Upper lobe of right lung (tissue), 1 donor: ENCODE measurements at places on chromosomes 12 and 14. TPM values are rescaled to one million over a fixed set of nuclear protein-coding genes. Genes with fewer than 3 reads are reported as not detected.

- DNase-seq = no peak
- H3K27ac ChIP-seq = no peak overlapping the region
- no peaks in the 10 kb centered on the region for H3K27me3 ChIP-seq
- H3K4me3 ChIP-seq = no peak overlapping the region
- H3K36me3 ChIP-seq = no peaks in the 10 kb centered on the region
These were observed 28.4 kb upstream of the GAS2L3 start for GRCh38 chr12:100545092-100545491.

DNA sequence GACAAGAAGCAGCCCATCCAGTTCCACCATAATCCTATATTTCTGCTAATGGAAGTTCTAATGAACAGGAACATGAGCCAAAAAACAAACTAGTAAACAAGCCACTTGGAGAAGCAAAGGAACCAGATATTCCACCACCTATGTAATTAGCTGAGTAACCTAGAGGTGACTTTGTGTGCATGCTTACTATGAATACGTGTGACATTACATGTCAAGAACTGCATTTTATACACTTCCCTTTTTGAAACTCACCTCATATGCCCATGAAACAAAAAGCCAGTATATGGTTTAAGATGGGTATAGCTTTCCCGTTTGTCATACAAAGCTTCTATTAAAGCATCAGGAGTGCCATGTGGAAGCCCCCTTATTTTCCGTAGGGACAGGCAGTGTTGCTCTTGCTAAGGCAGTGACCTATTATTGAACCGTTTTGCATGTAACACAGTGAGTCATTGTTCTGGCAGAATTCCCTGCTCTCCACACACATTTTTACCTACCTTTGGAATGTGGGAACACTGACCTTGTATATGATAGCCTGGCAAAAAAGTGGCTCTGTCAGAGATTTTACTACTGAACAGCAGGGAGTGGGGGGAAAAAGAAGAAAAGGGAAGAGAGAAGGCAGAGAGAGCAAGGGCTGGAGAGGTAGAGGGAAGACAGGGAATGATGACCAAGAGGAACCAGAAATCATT is 34.8 kb upstream of the FRMD6 start:
- H3K27ac ChIP-seq = no peak overlapping the region
- no peaks in the 10 kb centered on the region for H3K36me3 ChIP-seq
- no peak overlapping the region for H3K4me3 ChIP-seq
- no peak for DNase-seq

DNA sequence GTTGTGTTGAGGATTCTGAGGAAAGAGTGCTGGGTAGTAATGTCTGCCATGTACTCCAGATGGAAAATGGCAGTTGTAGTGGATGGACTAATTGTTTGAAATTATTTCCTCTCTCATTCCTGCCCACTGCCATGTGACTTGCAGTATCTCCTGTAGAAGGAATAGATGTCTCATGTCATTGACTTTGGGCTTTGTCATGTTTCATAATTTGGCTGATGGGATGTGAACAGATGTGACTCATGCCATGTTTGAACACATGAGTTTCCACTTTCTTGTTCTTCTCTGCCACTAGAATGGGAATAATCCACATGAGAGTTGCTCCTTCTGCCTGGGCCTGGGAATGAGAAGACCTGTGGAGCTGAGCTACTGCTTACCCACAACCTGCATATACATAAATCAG is 2.4 kb upstream of the CALCOCO1 start:
- DNase-seq = no peak
- H3K4me3 ChIP-seq = no peak overlapping the region
- peaks cover 4% of the 10 kb centered on the region for H3K36me3 ChIP-seq
- H3K27me3 ChIP-seq = no peaks in the 10 kb centered on the region
- peaks cover 21% of the 10 kb centered on the region for H3K4me1 ChIP-seq

The CAPZA3 gene
- total RNA-seq = not detected

The ALDH2 gene
- total RNA-seq = 329 TPM

The PROX2 gene
- total RNA-seq = not detected

The BEST3 gene
- not detected for total RNA-seq
